ENCODE measurements at places on chromosomes 7 and 10.
A peak's percentile ranks its signal among the peaks of the same experiment; 100 is the strongest.

DNA sequence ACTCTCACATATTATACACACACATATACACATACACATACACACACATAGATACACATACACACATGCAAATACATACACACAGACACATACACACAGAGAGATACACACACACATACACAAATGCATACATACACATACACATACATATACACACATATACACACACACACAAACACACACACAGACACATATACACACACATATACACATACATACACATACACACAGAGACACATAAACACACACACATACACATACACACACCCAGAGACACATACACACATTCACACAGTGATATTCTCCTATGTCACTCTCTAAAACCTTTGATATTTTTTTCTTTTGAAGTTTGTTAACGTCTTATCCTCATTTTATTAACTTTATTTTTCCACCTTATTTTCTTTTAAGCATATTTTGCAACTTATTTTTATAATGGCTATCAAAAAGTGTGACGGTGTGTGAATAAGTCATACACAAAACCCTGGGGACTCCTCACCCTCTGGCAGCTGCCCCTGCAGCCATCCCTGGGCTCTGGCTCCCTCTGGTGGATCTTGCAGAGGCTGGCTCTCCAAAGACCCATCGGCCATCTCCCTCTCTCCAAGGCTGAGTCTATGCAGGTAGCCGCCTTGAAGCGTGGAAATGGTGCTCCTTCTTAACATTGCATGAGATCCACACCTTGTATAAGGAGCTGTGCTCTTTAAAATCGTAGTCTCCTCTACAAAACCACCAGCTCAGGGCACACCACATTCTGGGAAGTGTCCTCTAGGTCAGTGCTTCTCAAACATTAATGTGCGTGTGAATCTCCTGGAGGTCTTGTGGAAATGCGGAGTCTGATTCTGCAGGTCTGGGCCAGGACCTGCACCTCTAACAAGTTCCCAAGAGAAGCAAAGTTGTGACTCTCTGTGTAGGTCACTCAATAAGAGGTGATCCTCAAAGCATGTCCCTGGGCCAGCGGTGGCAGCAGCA, 4.1 kb upstream of the C10orf120 start:
- peak; percentile 32 for DNase-seq

- no peak for DNase-seq
Measured at GRCh38 chr10:49652421-49653272, 26.8 kb upstream of the C10orf53 start.

GRCh38 chr7:55185321-55185802, 166.5 kb downstream of the EGFR start:
- no peak for DNase-seq

- no peak for DNase-seq
Measured at GRCh38 chr7:138542183-138542582, 82.1 kb downstream of the TRIM24 start.

DNA sequence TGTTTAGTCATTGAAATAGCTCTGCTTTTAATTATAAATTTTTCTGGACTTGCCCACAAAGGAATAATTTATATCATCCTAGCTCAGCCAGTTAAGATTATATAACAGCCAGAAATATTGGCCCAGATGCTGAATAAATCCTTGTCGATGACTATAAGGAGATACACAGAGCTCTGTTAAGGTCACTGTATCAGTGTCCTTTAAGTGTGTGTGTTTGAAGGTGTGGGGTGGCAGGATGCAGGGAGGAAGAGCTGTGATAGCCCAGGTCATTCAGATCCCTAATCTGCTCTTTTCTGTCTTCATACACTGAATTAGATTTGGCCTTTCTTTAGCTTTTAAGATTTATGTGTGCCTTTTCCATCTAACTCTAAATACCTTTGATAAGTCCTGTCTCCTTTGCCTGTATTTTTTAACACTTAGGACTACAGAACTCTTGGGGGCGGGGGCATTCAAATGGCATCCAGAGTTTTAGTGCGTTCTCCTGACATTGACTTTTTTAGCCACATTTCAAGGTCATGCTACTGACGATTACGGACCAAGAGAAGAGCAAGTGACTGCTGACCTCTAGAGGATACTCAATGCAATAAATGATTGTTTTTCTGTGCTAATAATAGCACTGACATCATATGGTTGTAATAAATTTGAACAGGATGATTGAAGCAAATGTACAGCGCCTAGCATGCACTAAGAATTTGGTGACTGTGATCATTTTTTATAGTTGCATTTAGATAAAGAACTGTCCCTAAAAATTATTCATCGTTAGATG, 172.3 kb downstream of the CACNB2 start:
- no peak for DNase-seq

DNA sequence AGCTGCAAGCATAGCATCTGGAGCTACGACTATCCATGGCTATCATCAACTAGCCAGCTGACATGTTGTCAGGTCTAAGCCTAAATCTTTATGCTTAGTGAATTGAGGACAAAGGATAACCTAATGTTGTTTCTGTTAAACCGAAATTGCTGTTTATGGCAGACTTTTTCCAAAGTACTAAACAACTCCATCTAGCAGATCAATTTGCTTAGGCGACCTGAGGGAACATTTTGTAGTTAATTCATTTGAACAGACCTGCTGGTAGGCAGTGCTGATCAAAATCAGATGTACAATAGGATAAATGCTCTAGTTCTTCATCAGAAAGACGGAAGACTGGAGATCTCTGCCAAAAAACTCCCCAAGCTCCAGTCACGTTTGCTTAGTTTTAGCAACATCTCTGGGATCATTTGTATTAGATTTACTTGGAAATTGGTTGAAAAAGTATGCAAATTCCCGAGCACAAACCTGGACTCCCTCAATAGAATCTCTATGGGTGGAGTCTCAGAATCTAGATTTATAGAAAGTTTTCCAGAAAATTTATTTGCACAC, 301.6 kb upstream of the NRP1 start:
- no peak for DNase-seq

DNA sequence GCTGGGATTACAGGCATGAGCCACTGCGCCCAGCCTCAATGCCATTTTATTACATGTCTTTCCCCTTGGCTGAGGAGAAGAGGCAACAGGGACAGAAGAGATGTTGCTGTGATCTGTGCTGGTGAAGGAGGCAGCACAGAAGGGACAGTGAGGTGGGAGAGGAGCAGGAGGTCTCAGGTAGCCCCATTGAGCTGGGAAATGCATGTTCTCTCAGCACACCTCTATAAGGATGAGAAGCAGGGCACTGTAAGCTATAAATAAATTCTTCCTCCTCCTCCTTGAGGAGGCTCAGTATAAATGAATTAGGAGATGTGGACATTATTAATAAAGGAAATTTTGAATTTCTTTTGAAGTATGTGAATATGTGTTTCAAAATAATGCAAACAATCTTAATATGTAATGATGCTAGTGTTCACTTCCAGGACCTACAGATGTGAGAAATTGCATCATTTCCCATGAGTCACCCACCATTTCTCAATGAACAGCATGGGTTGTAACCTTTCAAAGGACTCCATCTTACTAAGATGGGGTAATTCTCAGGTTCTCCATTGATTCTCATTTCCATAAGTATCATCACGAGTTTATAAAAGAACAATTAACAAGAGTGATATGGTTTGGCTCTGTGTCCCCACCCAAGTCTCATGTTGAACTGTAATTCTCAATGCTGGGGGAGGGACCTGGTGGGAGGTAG, 88.9 kb upstream of the ODAD2 start:
- no peak for DNase-seq

DNA sequence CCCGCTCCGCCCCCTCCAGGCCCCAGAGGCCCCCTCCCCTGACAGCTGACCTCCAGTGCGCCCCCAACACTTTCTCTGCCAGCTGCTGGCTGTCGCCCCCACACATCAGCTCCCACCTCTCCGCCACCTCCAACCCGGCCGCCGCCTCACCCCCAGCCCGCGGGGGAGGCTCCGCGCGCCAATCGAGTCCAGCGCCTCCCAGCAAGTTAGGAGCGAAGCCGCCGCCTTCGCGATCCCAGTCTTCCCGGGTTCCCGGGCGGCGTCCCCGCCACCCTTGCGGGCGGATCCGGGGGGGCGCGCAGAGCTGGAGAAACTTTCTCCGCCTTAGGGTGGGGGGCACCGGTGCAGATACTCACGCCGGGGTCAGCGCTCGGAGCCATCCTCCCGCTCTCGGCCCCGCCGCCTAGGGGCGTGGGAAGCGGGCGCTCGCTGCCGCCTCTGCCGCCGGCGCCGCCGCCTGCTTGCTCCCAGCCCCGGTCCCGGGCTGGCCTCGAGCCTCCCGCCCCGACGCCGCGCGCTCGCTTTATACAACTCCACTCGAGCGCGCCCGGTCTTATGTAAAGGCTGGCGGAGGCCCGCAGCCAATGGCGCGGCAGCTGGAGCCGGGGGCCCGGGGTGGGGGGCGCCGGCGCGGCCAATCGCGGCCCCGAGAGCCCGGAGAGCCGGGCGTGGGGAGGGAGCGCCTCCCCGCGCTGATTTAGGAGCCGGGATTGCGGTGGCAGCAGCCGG, at the start of gene CRTAC1:
CRTAC1 (minus strand) TSS at position 529 of the 729 bp plus-strand sequence; CDS start at position 380, 149 bp downstream.
- no peak for DNase-seq

DNA sequence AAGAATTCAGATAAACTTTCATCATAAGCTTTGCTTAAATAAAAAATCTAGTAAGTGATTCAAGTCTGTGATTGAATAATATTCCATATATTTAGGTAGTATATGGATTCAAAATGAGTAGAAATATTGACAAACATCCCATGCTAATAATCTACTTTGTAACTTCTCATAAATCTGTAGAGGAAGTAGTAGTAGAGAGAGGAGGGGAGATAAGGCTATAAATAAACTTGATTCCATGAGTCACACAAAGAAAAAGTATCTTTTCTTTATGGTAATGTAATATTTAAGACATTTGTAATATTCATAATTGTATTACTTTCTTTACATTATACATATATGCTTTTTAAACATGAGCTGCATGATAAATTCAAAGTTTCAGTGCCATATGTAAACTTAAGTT, 25.6 kb upstream of the CD36 start:
- DNase-seq: no peak

- no peak for DNase-seq
Measured at GRCh38 chr7:80181411-80181810, 46.8 kb downstream of the GNAI1 start.
